ENCODE measurements at places on chromosomes 12 and 14. TPM values are rescaled to one million over a fixed set of nuclear protein-coding genes. Genes with fewer than 3 reads are reported as not detected.

The POLE2 gene
- 53.4 TPM for total RNA-seq

The GLIPR1L2 gene
- not detected for total RNA-seq

The KRT8 gene
- 2.4 TPM for total RNA-seq

The KLHL33 gene
- not detected for total RNA-seq

The BDKRB1 gene
- 2.3 TPM for total RNA-seq

The HIGD1C gene
- not detected for total RNA-seq

The SLC15A4 gene
- total RNA-seq, result 18.7 TPM

GRCh38 chr12:80196419-80196818, 97.1 kb downstream of the OTOGL start:
- H3K36me3 ChIP-seq, result no peaks in the 10 kb centered on the region
- H3K27me3 ChIP-seq, result no peaks in the 10 kb centered on the region
- no peak overlapping the region for H3K4me3 ChIP-seq

DNA sequence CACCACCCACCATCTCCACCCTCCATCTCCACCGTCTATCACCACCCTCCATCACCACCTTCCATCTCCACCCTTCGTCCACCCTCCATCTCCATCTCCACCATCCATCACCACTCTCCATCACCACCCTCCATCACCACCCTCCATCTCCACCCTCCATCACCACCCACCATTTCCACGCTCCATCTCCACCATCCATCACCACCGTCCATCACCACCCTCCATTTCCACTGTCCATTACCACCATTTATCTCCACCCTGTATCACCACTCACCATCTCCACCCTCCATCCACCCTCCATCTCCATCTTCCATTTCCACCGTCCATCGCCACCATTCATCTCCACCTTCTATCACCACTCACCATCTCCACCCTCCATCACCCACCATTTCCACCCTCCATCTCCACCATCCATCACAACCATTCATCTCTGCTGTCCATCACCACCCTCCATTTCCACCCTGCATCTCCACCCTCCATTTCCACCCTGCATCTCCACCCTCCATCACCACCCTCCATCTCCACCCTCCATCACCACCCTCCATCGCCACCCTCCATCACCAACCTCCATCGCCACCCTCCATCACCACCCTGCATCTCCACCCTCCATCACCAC, 6.1 kb upstream of the CEP170B start:
- no peak overlapping the region for H3K27ac ChIP-seq
- DNase-seq, result no peak
- H3K4me3 ChIP-seq, result no peak overlapping the region
- H3K4me1 ChIP-seq, result no peaks in the 10 kb centered on the region
- H3K36me3 ChIP-seq, result no peaks in the 10 kb centered on the region

DNA sequence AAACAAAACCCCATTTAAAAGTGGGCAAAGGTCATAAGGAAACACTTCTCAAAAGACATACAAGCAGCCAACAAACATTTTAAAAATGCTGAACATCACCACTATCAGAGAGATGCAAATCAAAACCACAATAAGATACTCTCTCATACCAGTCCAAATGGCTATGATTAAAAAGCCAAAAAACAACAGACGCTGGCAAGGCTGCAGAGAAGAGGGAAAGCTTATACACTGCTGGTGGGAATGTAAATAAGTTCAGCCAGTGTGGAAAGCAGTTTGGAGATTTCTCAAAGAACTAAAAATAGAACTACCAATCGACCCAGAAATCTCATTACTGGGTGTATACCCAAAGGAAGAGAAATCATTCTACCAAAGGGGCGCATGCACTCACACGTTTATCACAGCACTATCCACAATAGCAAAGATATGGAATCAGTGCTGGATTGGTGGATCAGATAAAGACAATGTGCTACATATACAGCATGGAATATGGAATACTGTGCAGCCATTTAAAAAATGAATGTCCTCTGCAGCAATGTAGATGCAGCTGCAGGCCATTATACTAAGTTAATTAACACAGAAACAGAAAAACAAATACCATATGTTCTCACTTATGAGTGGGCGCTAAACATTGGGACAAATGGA, 102.1 kb upstream of the DAAM1 start:
- H3K4me3 ChIP-seq, result no peak overlapping the region
- no peaks in the 10 kb centered on the region for H3K27me3 ChIP-seq
- no peak for DNase-seq

DNA sequence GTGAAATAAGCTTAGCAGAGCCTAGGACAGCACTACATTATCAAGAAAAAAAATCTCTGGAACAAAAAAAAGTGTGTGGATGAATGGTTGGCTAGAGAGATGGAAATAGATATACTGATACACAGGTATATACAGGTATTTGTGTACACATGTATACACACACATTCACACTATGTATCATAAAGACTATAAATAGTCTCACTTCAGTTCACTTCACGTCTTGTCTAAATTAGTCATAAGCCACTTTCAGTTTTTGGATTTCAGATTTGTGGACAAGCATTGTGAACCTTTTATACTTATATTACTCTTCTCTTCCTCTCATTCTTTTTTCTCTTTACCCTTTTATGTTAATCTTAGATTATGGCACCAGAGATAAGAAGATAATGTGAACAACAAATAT, 41.8 kb upstream of the SLC6A15 start:
- no peaks in the 10 kb centered on the region for H3K4me1 ChIP-seq
- DNase-seq, result no peak
- no peak overlapping the region for H3K4me3 ChIP-seq
- H3K27me3 ChIP-seq, result no peaks in the 10 kb centered on the region
- no peaks in the 10 kb centered on the region for H3K36me3 ChIP-seq

DNA sequence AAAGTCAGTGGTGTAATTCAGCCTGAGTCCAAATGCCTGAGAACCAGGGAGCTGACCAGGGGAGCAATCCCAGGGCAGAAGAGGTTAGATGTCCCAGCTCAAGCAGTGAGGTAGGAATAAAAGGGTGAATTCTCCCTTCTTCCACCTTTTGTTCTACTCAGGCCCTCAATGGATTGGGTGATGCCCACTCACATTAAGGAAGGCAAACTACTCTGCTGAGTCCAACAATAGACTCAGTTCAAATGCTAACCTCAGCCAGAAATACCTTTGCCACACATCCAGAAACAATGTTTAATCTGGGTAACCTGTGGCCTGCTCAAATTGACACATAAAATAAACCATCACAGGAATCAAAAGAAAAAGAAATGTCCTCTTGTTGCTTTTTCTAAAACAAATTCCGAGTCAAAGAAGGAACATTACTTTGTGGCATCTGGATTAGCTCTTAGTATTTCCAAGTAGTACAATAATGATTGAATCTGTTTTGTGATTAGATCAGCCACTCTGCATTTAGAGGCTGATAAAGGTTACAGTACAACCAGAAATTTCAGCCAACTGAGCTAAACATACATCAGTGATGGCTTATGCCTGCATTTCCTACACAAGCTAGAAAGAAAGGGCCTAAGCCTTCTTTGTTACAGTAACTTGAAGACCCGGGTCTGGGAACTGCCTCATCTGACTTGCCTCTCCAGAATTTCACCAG, 43.6 kb upstream of the TRIM9 start:
- no peak overlapping the region for H3K27ac ChIP-seq
- H3K4me3 ChIP-seq, result no peak overlapping the region
- DNase-seq, result no peak
- H3K27me3 ChIP-seq, result no peaks in the 10 kb centered on the region

DNA sequence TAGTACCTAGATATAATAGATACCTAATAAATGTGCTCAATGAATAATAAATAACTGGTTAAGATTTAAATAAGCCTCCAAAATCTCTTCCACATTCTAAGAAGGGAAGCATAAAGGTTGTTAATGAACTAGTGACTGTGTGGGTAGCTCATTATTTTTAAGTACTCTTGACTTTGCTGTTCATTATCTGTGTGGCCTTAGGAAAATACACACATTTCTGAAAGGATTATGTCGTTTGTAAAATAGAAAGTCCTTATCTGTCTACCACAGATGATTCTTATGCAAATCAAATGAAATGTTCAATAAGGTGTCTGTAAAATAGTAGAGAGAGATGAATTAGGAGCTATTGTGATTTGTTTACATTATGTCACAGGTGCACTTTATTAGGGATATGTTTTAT, 119.5 kb downstream of the LRRK2 start:
- H3K4me3 ChIP-seq, result no peak overlapping the region
- no peak overlapping the region for H3K27ac ChIP-seq
- H3K36me3 ChIP-seq, result no peaks in the 10 kb centered on the region
- peaks cover 3% of the 10 kb centered on the region for H3K27me3 ChIP-seq
- no peaks in the 10 kb centered on the region for H3K4me1 ChIP-seq

DNA sequence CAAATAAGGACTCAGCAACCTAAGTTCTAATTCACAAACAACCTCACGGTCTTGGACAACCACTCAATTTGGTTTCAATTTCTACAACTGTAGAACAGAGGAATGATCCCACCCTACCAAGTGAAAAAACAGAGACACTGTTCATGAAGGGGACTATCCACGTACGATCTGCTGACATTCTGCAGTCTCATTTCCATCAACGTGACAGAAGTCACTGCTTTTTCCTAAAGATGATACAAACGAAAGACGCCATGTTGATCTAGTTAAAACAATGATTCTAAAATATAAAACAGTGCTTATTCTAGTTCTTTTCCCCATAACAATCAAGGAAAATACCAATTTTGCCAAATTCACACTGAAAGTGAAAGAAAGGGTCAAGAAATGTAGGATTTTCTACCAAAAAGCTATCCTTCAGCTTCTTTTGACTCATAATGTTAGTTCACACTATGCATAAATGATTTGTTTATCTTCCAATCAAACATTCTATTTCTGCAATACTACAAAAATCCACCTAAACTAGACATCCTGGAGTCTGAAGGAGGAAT, 38.1 kb downstream of the CORO1C start:
- H3K4me3 ChIP-seq, result no peak overlapping the region
- no peak overlapping the region for H3K27ac ChIP-seq
- H3K27me3 ChIP-seq, result no peaks in the 10 kb centered on the region
- peaks cover 16% of the 10 kb centered on the region for H3K36me3 ChIP-seq
- no peak for DNase-seq

DNA sequence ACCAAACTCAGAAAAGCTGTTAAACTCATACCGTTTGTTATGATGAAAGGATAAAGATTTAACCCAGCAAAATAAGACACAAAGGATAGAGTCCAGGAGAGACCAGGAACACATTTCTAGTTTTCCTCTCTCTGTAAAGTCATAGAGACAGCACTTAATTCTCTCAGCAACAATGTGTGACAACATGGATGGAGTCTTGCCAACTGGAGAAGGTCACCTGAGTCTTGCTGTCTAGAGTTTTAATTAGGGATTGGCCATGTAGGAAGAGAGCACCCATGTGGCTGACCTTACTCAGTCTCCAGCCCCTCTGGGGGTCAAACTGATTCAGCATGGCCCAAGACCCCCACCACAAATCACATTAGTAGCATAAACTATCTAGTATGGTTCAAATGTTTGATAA, 151.0 kb upstream of the ATF7IP start:
- H3K4me3 ChIP-seq, result no peak overlapping the region
- DNase-seq, result no peak
- no peaks in the 10 kb centered on the region for H3K27me3 ChIP-seq
- H3K4me1 ChIP-seq, result peaks cover 27% of the 10 kb centered on the region
- H3K36me3 ChIP-seq, result no peaks in the 10 kb centered on the region

GRCh38 chr12:69524755-69525469, 54.7 kb downstream of the FRS2 start:
- H3K36me3 ChIP-seq, result no peaks in the 10 kb centered on the region
- no peaks in the 10 kb centered on the region for H3K27me3 ChIP-seq
- no peak overlapping the region for H3K27ac ChIP-seq

- no peak overlapping the region for H3K27ac ChIP-seq
- DNase-seq, result no peak
These were observed 39.8 kb downstream of the ELK3 start for GRCh38 chr12:96233939-96234461.

GRCh38 chr14:98633380-98633779, 638.6 kb downstream of the BCL11B start:
- peak overlapping the region; percentile 29 for H3K27ac ChIP-seq
- H3K4me3 ChIP-seq, result peak overlapping the region; percentile 40
- DNase-seq, result peak; percentile 90
- H3K27me3 ChIP-seq, result no peaks in the 10 kb centered on the region

- H3K36me3 ChIP-seq, result no peaks in the 10 kb centered on the region
- DNase-seq, result no peak
- no peaks in the 10 kb centered on the region for H3K27me3 ChIP-seq
- no peak overlapping the region for H3K27ac ChIP-seq
- no peak overlapping the region for H3K4me3 ChIP-seq
These were observed 73.9 kb downstream of the RPS6KA5 start for GRCh38 chr14:90986510-90986909.
